GM12892 (cell line): ENCODE measurements at places on chromosomes 5 and 9.

- no peak for DNase-seq
These were observed 29.4 kb downstream of the OLFM1 start for GRCh38 chr9:135116881-135117280.

DNA sequence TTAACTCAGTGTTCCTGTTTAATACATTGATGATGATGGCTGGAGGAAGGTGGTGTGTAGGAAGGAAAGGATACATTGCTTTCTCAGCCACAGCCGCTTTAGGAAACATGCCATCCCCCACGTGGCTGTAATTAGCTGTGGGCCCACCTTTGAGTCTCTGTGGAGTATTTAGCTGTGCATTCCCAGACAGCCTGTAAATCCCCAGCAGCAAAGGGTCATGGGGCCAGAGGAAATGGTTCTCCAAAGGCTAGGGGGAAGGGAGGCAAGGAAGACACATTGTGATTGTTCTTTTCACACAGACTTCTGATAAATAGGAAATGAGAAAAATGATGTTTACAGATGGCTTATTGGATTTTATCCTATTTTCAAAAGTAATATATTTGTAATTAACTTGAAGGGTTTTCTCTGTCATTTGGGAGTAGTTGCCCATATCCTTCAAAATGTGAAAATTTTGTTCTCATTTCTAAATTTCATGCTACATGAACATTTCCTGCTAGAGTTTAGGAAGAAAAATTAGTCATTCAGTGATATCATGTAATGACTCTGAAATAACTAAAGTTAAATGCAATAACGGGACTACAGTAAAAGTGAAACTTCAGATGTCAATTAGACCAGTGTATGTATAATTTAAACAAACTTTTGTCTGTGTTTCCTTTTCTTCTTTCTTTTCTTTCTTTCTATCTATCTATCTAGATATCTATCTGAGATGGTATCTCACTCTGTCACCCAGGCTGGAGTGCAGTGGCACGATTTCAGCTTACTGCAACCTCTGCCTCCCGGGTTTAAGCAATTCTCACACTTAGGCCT lies 24.3 kb upstream of the F2R start:
- no peak for DNase-seq

- no peak for DNase-seq
These were observed 413.6 kb downstream of the ELAVL2 start for GRCh38 chr9:23412458-23412857.

GRCh38 chr5:78526049-78526525 lies 122.5 kb downstream of the LHFPL2 start:
- no peak for DNase-seq

GRCh38 chr9:70493029-70493428 lies 78.6 kb upstream of the KLF9 start:
- DNase-seq = no peak
